ENCODE measurements at places on chromosomes 6 and 20. TPM values are rescaled to one million over a fixed set of nuclear protein-coding genes. Genes with fewer than 3 reads are reported as not detected.

GRCh38 chr20:60091861-60092260, 133.6 kb downstream of the CDH26 start:
- DNase-seq = no peak

- no peak for DNase-seq
These were observed at the start of gene ZC3H12D for GRCh38 chr6:149484733-149485700. TSS of gene ZC3H12D (minus strand) at chr6:149485014. CDS start at chr6:149474543, 10,471 bp downstream.

GRCh38 chr6:47379328-47379727, 69.6 kb upstream of the TNFRSF21 start:
- DNase-seq = no peak

DNA sequence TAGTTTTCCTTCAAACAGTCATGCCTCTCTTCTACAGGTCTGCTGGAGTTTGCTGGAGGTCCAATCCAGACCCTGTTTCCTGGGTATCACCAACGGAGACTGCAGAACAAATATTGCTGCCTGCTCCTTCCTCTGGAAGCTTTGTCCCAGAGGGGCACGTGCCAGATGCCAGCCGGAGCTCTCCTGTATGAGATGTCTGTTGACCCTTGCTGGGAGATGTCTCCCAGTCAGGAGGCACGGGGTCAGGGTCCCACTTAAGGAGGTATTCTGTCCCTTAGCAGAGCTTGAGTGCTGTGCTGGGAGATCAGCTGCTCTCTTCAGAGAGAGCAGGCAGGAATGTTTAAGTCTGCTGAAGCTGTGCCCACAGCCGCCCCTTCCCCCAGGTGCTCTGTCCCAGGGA, 666.9 kb downstream of the FRK start:
- no peak for DNase-seq

GRCh38 chr6:36733300-36733699, 35.7 kb downstream of the RAB44 start:
- no peak for DNase-seq

DNA sequence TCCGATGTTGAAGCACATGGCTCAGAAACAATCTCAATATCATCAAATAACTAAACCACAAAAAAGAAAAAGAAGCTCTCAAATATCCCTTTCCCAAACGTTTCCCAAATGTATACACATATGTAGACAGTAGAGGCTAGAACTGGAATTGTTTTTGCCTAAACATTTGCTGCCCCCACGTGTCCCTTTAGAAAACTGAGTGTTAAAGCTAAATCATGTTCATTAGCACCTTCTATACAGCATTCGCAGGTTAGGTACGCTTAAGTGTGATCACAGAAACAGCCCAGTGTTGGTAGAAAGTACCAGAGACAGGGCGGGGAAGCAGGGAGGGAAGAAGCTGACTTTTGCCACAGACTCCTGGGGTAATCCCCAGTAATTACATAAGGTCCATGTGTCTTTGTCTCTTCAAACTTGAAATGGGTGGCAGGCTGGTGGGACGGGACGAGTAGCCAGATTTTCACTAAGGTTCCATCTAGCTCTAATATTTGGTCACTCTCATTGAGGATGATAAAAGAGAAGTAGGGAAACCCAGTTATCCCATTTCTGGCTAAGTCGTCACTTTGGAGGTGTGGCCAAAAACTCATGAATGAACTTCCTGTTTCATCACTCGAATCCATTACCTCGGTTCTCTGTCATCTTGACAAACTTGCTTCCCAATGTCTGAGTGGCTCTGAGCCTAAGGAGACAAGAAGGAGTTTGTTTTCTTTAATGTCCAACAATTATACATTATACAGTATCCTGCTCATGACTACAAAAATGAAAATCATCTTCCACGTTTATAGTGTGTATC, 15.0 kb upstream of the TFAP2A start:
- DNase-seq = no peak

GRCh38 chr6:167734662-167735083, 92.0 kb upstream of the AFDN start:
- DNase-seq = no peak

SIRPB2 gene
- total RNA-seq = not detected

ACTL10 gene
- 3.6 TPM for total RNA-seq

ALDH5A1 gene
- total RNA-seq = 8.4 TPM

RGS17 gene
- 11.2 TPM for total RNA-seq

GHRH gene
- total RNA-seq = not detected

Measured in kidney epithelial cell (primary cell).